ENCODE measurements at places on chromosomes 5 and 9.

- DNase-seq: no peak
Observed at GRCh38 chr9:75010570-75010969, 17.5 kb downstream of the CARNMT1 start.

DNA sequence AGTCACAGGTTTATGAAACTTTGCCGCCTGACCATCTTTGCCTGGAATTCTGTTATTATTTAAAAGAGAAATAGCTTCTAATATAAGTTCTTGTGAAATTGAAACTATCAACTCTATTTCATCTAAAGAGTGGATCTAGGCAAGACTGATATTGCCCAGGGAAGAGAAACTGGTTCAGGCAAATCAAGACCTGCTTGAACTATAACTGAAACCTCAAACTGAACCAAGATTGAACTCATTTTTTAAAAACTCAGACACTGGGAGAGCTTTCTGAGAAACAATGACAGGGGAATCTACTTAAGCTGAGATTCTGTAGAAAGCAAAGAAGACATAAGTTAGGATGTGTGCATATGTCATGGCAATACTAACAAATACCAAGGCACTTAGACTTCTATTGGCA is 815.8 kb downstream of the BRINP1 start:
- no peak for DNase-seq

- no peak for DNase-seq
Observed at GRCh38 chr9:84385386-84386040, 45.0 kb upstream of the SLC28A3 start.

DNA sequence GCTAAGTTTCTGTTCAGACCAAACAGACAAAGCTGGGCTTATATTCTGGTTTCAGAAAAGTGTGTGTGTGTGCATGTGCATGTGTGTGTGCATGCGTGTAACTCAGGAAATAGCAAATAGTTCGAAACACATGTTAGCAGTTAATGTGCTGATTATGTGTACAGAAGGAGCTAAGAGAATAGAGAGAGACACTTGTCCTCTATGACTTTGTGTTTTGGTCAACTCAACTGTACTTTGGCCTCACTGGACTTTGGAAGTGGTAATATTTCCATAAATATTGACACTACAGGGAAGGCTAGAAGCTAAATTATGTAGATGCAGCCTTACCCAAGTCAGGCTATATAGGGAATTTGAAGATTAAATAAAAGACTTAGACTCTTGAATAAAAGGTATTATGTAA is 155.5 kb downstream of the RAB3C start:
- no peak for DNase-seq

DNA sequence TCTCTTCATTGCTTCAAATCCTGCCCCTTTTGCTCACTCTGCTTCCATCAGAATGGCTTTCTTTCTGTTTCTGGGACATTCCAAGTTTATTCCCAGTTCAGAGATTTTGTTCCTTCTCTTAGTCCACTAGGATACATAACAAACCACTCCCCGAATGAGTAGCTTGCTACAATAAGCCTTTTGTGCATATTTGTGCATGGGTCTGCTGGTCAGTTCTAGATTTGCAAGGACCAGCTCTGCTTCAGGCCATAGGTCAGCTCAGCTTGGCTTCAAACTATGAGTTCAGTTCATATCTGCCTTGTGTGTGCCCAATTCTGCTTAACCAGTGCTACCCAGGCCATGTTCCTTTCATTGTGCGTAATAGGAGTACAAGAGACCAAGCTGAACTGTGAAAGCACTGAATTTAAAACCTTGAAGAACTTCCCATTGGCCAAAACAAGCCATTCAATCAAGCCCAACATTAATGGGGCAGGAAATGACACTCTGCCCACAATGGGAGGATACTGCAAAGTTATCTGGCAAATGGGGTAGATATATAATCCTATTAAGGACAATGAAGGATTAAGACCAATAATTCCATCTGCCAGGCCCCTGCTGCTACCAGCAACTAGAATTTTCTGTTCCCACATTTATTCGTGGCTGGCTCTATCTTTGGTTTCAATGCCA is 328.8 kb downstream of the PRELID2 start:
- no peak for DNase-seq

DNA sequence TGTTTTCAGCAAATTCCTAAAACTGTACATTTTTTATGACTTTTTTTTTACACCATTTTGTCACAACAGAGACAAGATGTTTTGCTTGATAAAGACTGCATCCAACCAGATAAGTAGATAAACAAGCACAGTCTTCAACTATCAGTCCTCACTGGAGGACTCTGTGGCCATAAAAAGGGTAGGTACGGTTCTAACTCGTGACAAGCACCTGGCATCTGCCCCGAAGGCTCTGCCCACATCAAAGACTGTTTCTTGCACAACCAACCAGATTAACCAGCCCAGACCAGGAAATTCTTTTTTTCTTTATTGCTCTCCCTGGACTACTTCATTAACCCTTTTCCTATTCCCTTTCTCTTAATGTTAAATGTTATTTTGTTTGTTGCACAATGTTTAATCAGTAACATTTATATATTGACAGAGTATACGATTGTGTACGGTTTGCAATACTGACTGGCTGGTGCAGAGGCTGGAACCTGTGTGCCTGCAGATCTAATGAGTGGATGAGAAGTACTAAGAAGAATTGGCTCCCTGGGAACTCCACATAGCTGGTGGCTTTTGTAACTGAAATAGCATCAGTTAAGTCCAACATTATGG is 74.1 kb downstream of the SERINC5 start:
- DNase-seq: peak; percentile 58

DNA sequence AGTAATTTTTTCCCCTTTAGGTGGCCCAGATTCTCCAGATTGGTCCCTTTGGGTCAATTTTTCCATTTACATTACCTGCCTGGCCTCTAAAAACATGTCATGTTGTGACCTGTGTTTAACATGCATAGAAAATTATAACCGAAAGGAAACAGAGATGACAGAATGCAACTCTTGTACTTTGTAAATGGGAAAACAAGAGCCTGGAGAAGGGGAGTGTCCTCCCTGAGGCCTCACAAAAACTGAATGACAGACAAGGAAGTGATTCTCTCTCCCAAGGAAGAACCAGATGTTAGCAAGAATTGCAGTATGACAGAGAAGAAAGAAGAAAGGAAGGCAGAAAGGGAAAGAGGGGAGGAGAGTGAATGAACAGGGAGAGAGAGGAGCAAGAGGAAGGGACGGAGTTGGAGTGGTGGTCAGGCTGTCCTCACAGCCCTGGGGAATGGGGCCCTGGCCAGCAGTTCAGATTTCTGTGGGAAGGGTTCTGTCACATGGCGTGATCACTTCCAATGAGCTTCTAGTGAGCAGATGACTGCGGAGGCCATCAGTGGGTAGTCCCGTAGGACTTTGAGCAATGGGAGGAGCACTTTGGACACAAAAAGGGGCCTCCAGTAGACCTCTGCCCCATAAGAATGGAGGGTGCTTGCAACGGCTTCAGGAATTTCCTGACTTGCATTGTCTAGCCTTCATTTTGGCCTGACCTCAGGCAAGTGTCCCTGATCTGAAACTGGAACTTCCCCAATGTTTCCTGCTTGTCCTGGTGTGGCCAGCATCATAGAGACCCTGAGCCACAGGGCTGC is 31.6 kb downstream of the ABLIM3 start:
- DNase-seq: no peak

- no peak for DNase-seq
Observed at GRCh38 chr5:165360366-165360765, 1854.9 kb downstream of the MAT2B start.

- DNase-seq: no peak
Observed at GRCh38 chr9:23006127-23006526, 559.5 kb downstream of the DMRTA1 start.

DNA sequence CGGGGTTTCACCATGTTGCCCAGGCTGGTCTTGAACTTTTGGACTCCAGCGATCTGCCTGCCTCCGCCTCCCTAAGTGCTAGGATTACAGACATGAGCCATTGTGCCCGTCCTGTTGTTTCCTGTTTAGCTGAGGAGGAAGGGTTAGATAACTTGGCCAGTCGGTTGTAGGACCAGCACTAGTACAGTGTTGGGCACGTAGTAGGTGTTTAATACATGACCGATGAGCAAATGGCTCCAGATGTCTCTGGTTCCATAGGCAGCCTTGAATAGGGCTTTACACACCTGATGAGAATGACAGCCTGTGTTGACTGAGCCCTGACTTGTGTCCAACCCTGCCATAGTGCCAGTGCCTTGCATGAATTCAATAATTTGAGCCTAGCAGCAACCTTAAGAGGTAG is 1.8 kb downstream of the EHMT1 start:
- no peak for DNase-seq

GRCh38 chr5:142561486-142562097 is 124.3 kb downstream of the FGF1 start:
- DNase-seq: no peak

DNA sequence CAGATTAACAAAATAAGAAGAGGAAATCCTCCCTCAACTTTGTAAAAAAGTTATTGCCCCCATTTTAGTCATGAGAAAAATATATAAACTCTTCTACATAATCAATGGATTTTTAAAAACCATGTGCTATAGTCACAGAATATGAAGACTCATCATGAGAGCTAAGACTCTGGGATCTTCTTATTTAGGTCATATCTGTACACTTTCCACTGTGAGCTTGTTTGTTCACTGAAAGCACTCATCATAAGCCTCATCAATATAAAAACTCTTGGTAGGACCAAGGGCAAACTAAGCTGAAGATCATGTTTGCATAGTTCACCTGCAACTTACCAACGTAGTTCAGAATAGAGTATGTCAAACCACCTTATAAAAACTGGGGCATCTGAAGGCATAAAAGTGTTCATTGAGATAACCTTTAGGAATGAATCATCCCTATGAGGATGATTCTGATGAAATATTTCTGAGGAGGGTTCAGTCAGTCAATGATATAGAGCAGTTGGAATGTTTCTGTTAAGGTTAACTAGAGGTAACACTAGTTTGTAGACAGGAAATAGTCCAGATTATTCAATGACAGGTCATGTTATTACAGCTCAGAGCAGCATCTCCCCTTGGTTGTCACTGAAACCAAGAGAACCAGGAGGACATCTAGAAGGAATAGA is 289.9 kb upstream of the SMC2 start:
- DNase-seq: peak; percentile 94

DNA sequence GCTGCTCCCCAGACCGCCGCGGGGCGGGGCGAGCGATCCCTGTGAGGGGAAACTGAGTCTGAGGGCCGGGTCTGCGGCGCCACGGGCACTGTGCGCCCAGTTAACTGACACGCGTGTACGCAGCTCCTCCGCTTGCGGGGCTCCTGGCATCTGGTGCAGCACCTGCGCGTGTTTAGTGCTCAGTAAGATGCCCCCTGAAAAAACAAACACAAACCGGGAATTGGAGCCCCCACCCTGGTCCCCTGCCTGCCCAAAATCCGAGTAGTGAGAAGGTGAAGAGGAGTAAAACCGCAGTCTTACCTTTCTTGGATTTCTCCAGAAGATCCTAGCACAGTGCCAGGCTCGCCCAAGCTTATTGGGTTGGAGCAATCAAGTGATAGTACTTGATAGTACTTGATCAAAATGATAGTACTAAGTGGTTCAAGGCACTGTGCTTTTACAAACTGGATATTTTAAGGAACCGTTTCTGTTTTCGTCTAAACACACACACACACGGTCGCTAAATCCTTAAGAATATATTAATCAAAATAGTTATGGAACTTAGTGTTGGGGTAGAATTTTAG is 2.7 kb upstream of the TRAF1 start:
- no peak for DNase-seq

DNA sequence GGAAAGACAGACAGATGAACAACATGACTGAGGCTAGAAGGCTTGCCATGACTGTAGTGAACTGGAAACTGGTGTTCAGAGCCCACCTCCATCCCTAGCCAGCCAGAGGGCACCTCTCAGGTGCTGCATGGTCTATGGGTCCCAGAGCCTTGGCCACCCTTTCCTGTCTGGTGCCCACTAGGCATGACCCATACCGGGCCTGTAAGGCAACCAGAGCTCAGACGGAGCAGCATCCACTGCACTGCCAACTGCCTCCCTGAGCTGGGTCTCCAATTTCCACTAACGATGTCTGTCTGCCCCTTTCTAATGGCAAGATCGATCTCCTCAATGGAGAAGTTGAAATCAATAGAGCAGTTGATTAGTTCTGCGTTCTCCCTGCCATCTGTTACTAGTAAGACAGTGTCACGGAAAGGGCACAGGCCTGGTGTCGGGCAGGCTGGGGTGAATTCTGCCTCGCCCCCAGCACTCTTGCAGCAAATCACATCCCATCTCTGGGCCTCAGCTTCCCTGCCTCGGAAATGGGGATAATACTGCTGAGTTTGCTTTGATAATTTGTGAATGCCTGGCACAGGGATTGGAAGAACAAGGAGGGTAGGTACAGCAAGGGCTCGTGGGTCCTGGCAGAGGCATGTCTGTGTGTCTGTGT is 172.3 kb upstream of the MVB12B start:
- no peak for DNase-seq

- DNase-seq: no peak
Observed at GRCh38 chr5:149682532-149683075, 47.5 kb upstream of the PPARGC1B start.

- DNase-seq: peak; percentile 18
Observed at GRCh38 chr5:77177576-77177975, 32.9 kb upstream of the PDE8B start.

- no peak for DNase-seq
Observed at GRCh38 chr5:77707791-77708190, 68.3 kb downstream of the TBCA start.

DNA sequence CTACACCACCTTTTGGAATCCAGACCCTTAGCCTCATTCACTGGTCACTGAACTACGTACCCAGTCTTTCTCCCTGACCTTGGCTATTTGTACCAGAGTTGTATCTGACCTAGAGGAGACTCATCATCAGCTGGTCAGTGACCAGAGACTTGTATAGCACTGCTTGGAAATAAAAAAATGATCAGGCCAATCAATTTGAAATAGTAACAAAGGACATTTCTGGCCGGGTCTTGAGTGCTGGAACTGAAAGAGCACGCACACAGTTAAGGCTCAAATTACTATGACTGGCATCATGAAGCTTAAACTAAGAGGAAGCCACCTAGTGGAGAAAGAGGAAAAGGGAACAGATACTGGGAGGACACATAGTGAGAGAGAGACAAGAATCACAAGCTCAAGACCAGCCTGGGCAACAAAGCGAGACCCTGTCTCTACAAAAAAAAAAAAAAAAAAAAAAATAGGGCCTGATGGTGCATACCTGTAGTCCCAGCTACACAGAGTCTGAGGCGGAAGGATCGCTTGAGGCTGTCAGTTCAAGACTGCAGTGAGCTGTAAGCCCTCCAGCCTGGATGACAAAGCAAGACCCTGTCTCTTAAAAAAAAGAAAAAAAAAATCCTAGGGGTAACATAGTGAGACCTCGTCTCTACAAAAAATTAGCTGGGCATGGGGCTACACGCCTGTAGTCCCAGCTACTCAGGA is 12.8 kb upstream of the SRP19 start:
- DNase-seq: peak; percentile 57

- peak; percentile 96 for DNase-seq
Observed at GRCh38 chr5:93192087-93192486, 388.9 kb downstream of the NR2F1-AS1 start.
